Activated naive CD8-positive, alpha-beta T cell treated with anti-CD3 and anti-CD28 coated beads, Interleukin-2, amount 10 ng/mL, durations not matched to agents 7 days and 5 days (primary cell): ENCODE measurements at places on chromosomes 2 and 18. TPM values are rescaled to one million over a fixed set of nuclear protein-coding genes. Genes with fewer than 3 reads are reported as not detected.

DNA sequence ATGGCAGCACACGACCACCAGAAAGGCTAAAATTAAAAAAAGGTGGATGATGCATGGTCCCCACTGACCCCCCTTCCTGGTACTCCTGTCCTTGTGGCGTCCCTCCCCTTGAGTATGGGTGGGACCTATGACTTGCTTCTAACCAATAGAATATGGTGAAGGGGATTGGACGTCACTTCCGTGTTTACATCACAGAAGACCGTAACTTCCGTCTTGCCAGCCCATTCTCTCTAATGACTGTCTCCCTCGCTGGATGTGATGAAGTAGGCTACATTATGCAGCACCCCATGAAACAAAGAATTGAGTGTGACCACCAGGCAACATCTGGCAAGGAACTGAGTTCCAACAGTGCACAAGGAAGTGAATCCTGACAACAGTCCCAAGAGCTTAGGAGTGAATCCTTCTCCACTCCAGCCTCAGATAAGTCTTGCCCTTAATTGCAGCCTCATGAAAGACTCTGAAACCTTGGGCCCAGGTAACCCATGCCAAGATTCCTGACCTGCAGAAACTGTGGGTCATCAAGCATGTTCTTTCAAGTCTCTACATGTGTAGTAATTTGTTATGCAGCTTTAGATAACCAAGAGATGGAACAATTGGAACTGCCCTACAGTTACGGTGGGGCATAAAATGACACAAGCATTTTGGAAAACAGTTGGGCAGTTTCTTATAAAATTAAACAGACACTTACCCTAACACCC is 80.1 kb upstream of the NPAS2 start:
- DNase-seq, result no peak

GRCh38 chr18:3051718-3052410 is 38.9 kb upstream of the LPIN2 start:
- DNase-seq, result no peak

The CNTNAP5 gene
- total RNA-seq, result not detected

The METTL8 gene
- total RNA-seq, result 22.9 TPM

- no peak for DNase-seq
Observed at GRCh38 chr2:9244985-9245544, 38.5 kb downstream of the ASAP2 start.

The DSG4 gene
- total RNA-seq, result not detected

The ASB18 gene
- not detected for total RNA-seq

The GAL3ST2 gene
- 0.22 TPM for total RNA-seq

DNA sequence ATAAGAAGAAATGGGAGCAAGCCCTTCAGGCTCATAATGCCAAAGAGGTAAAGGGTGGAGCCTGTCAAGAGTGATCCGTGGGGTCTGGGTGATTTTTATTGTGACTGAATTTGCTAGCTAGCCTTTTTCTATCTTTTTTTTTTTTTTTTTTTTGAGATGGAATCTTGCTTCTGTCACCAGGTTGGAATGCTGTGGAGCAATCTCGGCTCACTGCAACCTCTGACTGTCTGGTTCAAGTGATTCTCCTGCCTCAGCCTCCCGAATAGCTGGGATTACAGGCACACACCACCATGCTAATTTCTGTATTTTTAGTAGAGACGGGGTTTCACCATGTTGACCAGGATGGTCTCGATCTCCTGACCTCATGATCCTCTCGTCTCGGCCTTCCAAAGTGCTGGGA is 29.1 kb downstream of the DRC1 start:
- DNase-seq, result no peak

The CAPN13 gene
- not detected for total RNA-seq

The PKDCC gene
- total RNA-seq, result not detected

DNA sequence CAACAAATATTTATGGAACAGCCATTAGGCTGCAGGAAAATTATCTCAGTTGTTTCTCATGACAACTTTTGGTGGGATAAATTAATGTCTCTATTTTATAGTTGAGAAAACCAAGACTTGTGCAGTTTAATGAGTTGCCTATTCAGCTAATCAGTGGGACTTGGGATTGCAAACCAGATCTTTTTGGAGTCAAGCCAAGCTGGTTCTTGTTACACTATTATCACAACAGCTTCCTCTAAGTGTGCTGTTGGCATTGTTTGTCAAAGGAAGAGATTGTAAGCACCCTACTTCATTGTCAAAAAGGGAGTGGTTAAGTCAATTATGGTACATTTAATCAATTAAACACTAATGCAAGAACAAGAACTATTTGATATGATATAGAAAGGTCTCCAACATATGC is 119.2 kb downstream of the PAX3 start:
- no peak for DNase-seq

- DNase-seq, result no peak
Observed at GRCh38 chr2:175010848-175011254, 5.7 kb upstream of the CHN1 start.

The FEV gene
- total RNA-seq, result not detected

DNA sequence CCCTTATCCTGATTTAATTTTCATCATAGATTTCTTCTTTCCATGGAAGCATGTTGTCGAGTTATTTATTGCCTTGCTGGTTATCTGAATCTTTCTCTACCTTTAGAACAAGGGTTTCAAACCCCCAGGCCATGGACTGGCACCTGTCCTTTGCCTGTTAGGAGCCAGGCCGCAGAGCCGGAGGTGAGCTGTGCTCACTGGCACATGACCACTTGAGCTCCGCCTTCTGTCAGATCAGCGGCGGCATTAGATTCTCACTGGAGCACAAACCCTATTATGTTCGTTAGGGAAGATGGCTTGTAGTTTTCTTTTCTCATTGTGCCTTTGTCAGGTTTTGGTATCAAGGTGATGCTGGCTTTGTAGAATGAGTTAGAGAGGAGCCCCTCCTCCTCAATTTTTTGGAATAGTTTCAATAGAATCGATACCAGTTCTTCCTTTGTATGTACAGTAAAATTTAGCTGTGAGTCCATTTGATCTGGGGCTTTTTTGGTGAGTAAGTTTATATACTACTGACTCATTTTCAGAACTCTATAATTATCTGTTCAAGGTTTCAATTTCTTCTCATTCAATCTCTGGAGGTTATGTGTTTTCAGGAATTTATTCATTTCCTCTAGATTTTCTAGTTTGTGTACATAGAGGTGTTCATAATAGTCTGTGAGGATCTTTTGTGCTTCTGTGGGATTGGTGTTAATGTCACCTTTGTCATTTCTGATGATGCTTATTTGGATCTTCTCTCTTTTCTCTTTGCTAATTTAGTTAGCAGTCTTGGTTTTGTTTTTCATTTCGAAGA is 668.0 kb upstream of the FAM98A start:
- DNase-seq, result no peak

- DNase-seq, result no peak
Observed at GRCh38 chr18:48935433-48935774, 15.4 kb downstream of the SMAD7 start.

DNA sequence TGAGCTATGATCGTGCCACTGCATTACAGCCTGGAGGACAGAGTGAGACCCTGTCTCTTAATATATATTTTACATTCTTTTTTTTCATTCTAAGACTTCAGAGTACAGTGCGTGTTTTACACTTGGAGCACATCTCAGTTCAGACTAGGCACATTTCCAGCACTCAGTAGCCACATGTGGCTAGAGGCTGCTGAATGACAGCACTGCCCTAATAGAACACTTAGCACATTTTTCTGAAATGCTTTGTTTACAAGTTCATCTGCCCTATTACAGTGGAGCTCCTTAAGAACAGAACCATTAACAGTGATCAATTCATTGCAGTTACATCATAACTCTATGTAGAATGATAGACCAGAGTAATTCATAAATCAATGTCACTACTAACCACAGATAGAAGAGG is 138.1 kb downstream of the SUCLG1 start:
- no peak for DNase-seq

- no peak for DNase-seq
Observed at GRCh38 chr2:97726261-97727064, 13.1 kb downstream of the ZAP70 start.

- DNase-seq, result peak; percentile 66
Observed at GRCh38 chr2:45649858-45650811, 1.3 kb upstream of the PRKCE start.

The LMAN2L gene
- total RNA-seq, result 7.2 TPM

The LDLRAD4 gene
- 44.3 TPM for total RNA-seq

GRCh38 chr2:26687801-26688200 is 4.7 kb upstream of the KCNK3 start:
- DNase-seq, result no peak

GRCh38 chr2:120972286-120972685 is 236.6 kb downstream of the GLI2 start:
- no peak for DNase-seq

- DNase-seq, result no peak
Observed at GRCh38 chr2:75476761-75477160, 84.0 kb downstream of the EVA1A start.

DNA sequence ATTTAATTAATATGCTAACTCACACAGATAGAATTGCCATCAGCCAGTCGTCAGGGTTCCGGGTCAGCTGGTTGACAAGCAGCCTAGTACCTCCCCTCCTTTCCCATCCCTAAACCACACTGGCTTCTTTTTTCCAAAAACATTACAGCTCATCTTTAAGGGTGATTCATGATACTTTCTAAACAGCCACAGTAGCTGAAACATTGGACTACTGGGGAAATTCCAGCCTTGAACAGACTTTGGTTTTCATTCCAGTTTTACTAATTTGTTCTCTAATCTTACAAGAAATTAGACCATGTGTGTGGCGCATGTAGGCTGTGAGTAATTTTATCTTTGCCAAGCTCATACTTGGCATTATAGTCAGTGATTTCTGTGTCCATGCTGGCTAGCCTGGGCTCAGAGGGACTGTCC is 110.8 kb downstream of the FMNL2 start:
- no peak for DNase-seq

DNA sequence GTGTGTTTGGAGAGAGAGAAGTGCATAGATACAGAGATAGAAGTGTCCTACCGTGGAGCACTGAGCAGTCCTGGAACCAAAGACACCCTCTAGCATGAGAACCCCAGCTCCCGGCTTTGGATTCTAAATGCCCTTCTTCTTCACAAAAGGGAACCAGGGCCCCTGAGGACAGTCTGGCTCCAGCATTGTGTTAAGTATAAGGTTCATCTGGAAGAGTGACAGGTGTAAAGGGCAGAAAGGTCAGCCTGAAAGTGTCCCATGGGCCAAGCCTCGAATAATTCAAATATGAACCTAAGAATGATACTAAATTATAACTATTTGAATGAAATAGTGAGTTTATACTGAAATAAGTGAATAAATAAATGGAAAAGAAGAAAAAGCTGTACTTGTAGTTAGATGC is 109.7 kb downstream of the SNTG2 start:
- DNase-seq, result no peak

DNA sequence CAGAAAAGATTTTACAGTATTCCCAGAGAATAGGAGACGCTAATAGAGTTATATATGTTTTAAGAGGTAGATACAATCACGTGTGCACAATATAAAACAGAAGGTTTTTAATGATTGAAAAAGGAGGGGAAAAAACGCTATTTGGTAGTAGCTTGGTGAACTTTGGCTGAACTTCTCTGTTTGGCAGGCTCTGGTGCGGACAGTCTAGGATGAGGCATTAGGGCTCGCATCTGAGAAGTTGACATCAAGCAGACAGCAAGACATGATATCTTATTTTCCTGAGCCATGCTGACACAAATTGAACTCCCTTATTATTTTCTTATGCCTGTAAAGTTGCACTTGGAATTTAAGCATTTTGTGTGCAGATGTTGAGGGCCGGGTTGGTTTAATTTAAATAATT is 176.6 kb downstream of the EN1 start:
- DNase-seq, result no peak

DNA sequence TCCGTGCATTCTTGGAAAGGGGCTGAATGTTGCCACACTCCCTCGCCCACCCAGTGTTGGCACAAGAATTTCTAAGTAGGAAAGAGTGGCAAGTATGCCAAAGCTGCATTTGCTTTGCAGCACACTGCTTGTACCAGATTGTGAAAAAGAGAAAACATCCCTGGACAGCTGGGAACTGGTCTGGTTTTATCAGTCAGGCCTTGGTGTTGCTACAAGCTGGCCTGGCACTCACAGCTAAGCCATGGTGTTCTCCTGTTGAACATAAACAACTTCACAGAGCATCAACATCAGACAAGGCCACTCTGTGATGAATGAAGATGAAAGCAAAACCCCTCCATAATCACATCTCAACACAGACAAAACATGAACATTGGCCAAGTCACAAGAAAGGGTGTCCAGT is 4.2 kb upstream of the TRABD2A start:
- no peak for DNase-seq

The HOXD11 gene
- not detected for total RNA-seq

DNA sequence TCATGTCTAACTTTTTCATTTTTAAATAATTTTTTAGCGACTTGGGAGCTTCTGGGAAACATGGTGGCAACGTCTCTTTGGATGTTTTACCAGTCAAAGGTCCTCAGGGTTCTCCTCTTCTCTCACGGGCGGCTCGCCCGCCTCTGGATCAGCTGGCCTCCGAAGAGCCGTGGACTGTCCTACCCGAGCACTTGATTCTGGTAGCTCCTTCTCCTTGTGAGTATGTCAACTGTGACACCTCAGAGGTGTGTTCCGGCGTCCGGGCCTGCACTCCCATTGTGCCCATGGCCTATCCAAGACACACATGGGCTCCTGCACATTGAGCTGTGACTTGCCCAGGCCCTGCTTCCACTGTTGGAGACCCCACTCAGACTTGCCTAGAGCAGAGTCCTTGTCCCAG is 104.3 kb downstream of the CEP192 start:
- no peak for DNase-seq

The PIEZO2 gene
- total RNA-seq, result not detected

- no peak for DNase-seq
Observed at GRCh38 chr2:227456772-227457171, 15.2 kb upstream of the AGFG1 start.

- DNase-seq, result no peak
Observed at GRCh38 chr2:170313347-170313991, 135.5 kb downstream of the MYO3B start.

- DNase-seq, result no peak
Observed at GRCh38 chr2:7857904-7858303, 824.0 kb upstream of the ID2 start.

The VIT gene
- not detected for total RNA-seq
